ENCODE measurements at places on chromosomes 13 and 19. TPM values are rescaled to one million over a fixed set of nuclear protein-coding genes. Genes with fewer than 3 reads are reported as not detected.

The TMEM147 gene
- total RNA-seq: 254 TPM

The TEX26 gene
- not detected for total RNA-seq

The SUPT20H gene
- 72.7 TPM for total RNA-seq

The DAZAP1 gene
- total RNA-seq: 153 TPM

The CEACAM16 gene
- not detected for total RNA-seq

The NFIX gene
- total RNA-seq: 3.6 TPM

The IZUMO2 gene
- total RNA-seq: not detected

The POSTN gene
- 0.31 TPM for total RNA-seq

The ZNF714 gene
- total RNA-seq: 39.3 TPM

The KIR2DL3 gene
- not detected for total RNA-seq

The AMER2 gene
- total RNA-seq: not detected

The TLE2 gene
- 10.2 TPM for total RNA-seq

The HCN2 gene
- 6.7 TPM for total RNA-seq

The FCAR gene
- not detected for total RNA-seq

The ZSCAN22 gene
- 2.9 TPM for total RNA-seq

The EPS8L1 gene
- total RNA-seq: 11.7 TPM

The ERCC5 gene
- total RNA-seq: 15.9 TPM

The ZNF541 gene
- not detected for total RNA-seq

The RRAS gene
- 116 TPM for total RNA-seq

The SAMD1 gene
- 188 TPM for total RNA-seq

The C19orf38 gene
- total RNA-seq: not detected

The PSG3 gene
- total RNA-seq: 66.1 TPM

The SMIM24 gene
- total RNA-seq: 0.24 TPM

The ACER1 gene
- total RNA-seq: not detected

The SULT2A1 gene
- not detected for total RNA-seq

The ZNF77 gene
- total RNA-seq: 7.1 TPM

The ZNF99 gene
- total RNA-seq: not detected

The C19orf18 gene
- total RNA-seq: not detected

The S1PR5 gene
- 13.5 TPM for total RNA-seq

The ZNF69 gene
- 9.9 TPM for total RNA-seq

The SBNO2 gene
- 25.1 TPM for total RNA-seq

The FXYD1 gene
- not detected for total RNA-seq

The NLRP4 gene
- not detected for total RNA-seq

The KLK8 gene
- not detected for total RNA-seq

The ZNF266 gene
- 16.1 TPM for total RNA-seq

The ZNF442 gene
- total RNA-seq: 7.7 TPM

The CEACAM4 gene
- not detected for total RNA-seq

The NECTIN2 gene
- 154 TPM for total RNA-seq

The CD79A gene
- total RNA-seq: 1.0 TPM

The FBN3 gene
- total RNA-seq: 0.55 TPM

The PTH2 gene
- not detected for total RNA-seq

The CEACAM3 gene
- total RNA-seq: not detected
